ENCODE measurements at places on chromosomes 2 and 18.

GRCh38 chr2:241309684-241310117 lies 5.8 kb downstream of the HDLBP start:
- DNase-seq, result peak; percentile 55

DNA sequence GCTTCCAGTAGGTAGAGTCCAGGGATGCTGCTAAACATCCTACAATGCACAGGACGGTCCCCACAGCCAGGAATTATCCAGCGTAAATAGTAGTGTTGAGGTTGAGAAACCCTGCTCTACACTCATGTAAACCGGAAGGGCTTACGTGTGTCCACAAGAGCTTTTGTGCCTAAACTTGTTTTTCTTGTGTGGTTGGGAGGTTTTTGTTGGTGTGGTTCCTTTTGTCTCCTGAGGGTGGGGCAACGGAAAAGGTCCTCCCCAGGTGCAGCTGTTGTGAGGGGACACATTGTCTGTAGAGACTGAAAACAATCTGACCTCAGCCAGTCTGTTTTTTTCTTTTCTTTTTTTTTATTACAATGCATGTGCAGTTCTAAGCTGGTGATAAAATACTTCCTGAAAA lies 72.7 kb upstream of the MGAT5 start:
- DNase-seq, result no peak

- DNase-seq, result no peak
Measured at GRCh38 chr2:123563515-123563914, 461.6 kb upstream of the CNTNAP5 start.

GRCh38 chr2:159262226-159262625 lies 24.3 kb downstream of the WDSUB1 start:
- no peak for DNase-seq

GRCh38 chr2:27214941-27215340 lies 2.2 kb upstream of the CAD start:
- DNase-seq, result no peak

GRCh38 chr2:188851311-188851710 lies 122.9 kb upstream of the COL3A1 start:
- DNase-seq, result no peak

GRCh38 chr2:192148620-192149321 lies 46.0 kb downstream of the TMEFF2 start:
- no peak for DNase-seq

GRCh38 chr2:168211664-168212163 lies 35.7 kb downstream of the STK39 start:
- no peak for DNase-seq

Data from activated CD8-positive, alpha-beta memory T cell treated with anti-CD3 and anti-CD28 coated beads for 4 hours (primary cell).